HCT116 (cell line): ENCODE measurements at places on chromosomes 2 and 18.

DNA sequence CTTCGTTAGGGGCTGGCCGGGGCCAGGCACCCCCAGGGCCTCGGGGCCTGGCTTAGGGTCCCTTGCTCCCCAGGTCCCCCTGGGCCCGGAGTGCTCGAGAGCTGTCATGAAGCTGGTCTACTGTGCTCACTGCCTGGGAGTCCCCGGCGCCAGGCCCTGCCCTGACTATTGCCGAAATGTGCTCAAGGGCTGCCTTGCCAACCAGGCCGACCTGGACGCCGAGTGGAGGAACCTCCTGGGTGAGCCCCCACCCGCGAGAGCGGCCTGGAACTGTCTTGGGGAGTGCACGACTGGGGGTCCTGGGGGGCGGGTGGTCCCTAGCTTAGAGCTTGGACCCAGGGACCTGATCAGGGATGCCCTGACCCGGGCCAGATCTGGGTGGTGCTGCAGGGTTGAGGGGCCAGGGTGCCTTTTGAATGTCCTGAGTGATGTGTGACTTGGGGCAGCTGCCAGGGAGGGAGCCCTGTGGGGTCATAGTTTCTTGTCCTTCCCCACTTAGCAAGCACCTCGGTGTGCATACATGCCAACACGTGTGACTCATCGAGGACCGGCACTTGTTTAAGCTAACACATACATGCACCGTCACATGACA lies 27.9 kb downstream of the GPC1 start:
- no peaks in the 10 kb centered on the region; the same call in 1 of the 2 replicates for H3K36me3 ChIP-seq
- H3K27me3 ChIP-seq = no peaks in the 10 kb centered on the region
- no peak overlapping the region for H3K4me3 ChIP-seq

DNA sequence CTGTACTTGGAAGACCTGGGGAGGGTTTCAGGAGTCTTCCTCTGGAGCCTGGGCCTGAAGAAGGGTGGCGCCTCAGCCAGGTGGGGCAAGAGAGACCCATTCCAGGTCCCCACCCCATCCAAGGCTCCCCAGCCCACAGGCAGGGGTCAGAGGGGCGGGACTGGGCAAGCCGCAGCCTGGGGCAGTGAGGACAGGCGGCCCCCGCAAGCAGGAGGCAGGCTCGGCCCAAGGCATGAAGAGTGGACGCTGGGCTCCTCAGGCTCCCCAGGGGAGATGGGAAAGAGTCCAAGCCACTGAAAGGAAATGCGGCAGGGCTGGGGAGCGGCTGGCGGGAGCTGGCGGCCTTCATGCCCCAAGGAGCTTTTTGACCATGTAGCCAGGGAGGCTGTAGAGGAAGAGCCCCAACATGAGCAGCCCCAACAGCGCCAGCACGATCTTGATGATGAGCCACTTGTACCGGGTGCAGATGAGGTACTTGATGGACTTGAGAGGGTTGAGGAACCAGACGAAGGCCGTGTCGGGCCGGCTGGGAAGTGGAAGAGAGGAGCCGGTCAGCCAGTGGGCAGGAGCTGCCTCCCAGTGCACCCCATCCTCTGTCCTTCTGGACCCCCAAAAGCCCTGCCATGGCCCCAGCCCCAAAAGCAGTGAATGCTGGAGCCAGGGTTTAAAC lies 20.1 kb downstream of the OTOF start:
- H3K27ac ChIP-seq = no peak overlapping the region
- H3K4me3 ChIP-seq = no peak overlapping the region
- H3K4me1 ChIP-seq = peaks cover 30% of the 10 kb centered on the region
- DNase-seq = no peak

- no peak overlapping the region for H3K4me3 ChIP-seq
- no peaks in the 10 kb centered on the region for H3K36me3 ChIP-seq
- peaks cover 38% of the 10 kb centered on the region for H3K4me1 ChIP-seq
- H3K27ac ChIP-seq = no peak overlapping the region
- H3K27me3 ChIP-seq = no peaks in the 10 kb centered on the region
These were observed 32.6 kb downstream of the LAMA3 start for GRCh38 chr18:23721696-23722480.

DNA sequence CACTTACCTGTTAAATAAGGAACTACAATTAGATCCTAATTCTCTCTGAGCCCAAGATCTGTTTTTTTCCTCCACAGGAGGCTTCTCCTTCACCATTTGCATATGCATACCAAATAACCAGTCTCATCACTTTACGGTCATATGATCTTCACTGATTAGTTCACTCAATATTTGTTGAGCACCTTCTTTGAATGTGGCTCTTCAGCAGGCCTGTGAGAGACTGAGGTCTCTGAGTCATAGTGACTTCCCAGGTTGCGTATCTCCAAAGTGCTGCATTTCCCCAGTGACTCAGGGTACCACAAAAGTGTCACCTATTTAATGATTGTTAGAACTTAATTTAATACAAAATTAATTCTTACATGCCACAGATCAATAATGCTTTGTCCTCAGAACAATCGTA lies 108.8 kb upstream of the TRIB2 start:
- no peak overlapping the region for H3K27ac ChIP-seq
- H3K27me3 ChIP-seq = no peaks in the 10 kb centered on the region

GRCh38 chr2:234998404-234999211 lies 46.8 kb downstream of the SH3BP4 start:
- no peak overlapping the region for H3K4me3 ChIP-seq
- H3K27ac ChIP-seq = no peak overlapping the region
- no peaks in the 10 kb centered on the region for H3K27me3 ChIP-seq
- DNase-seq = no peak
- H3K36me3 ChIP-seq = no peaks in the 10 kb centered on the region

DNA sequence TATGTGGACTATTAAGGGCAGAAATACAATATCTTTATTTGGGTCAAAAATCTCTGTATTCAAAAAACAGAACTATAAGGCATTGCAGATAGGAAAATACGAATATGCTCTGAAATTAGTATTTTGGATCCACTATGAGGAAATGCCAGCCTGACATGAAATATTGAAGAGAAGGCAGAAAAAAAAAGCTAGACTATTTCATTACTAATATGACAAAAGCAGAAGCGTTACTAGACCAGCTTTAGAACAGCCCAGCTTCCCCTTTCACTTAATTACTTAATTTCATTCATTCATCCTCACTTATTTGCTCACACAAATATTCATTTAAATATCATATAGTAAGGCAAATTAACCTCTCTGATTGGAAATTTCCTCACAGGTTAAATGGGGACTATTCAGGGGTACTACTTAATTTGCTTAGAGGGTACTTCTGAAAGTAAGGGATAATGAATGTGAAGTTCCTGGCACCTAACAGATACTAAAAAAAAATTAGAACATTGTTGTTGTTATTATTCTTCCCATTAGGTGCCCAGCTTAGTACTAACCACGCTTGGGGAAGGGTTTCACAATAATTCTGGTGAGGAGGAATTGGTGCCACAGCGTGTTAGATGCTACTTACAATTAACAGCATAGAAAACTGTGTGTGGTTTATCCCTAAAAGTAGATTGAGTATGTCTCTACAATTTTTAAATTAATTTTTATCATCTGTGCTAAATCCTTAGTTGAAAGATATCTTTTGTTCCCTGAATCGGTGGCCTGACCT lies 71.1 kb upstream of the CTLA4 start:
- H3K27ac ChIP-seq = no peak overlapping the region
- no peaks in the 10 kb centered on the region for H3K4me1 ChIP-seq
- DNase-seq = no peak
- no peaks in the 10 kb centered on the region for H3K27me3 ChIP-seq

GRCh38 chr18:34358923-34359322 lies 134.2 kb upstream of the NOL4 start:
- H3K4me1 ChIP-seq = no peaks in the 10 kb centered on the region
- H3K27ac ChIP-seq = no peak overlapping the region
- H3K27me3 ChIP-seq = no peaks in the 10 kb centered on the region

GRCh38 chr2:161918692-161919091 lies 155.3 kb downstream of the DPP4 start:
- no peaks in the 10 kb centered on the region for H3K27me3 ChIP-seq
- no peak overlapping the region for H3K27ac ChIP-seq
- H3K36me3 ChIP-seq = no peaks in the 10 kb centered on the region
- H3K4me1 ChIP-seq = no peaks in the 10 kb centered on the region; the same call in 1 of the 2 replicates
- H3K4me3 ChIP-seq = no peak overlapping the region
- no peak for DNase-seq

GRCh38 chr2:23537991-23538390 lies 153.0 kb downstream of the KLHL29 start:
- H3K27me3 ChIP-seq = no peaks in the 10 kb centered on the region
- no peak for DNase-seq
- H3K27ac ChIP-seq = no peak overlapping the region
- no peaks in the 10 kb centered on the region for H3K36me3 ChIP-seq
- no peaks in the 10 kb centered on the region; the same call in 1 of the 2 replicates for H3K4me1 ChIP-seq

DNA sequence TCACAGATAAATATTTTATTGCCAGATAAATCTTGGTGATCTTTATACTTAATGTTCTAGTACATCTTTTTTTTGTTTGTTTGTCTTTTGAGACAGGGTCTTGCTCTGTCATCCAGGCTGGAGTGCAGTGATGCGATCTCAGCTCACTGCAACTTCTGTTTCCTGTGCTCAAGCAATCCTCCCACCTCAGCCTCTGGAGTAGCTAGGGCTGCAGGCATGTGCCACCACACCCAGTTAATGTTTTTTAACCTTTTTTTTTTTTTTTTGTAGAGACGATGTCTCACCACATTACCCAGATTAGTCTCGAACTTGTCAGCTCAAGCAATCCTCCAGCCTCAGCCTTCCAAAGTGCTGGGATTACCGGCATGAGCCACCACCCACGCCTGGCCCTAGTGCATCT lies 9.1 kb upstream of the C1GALT1C1L start:
- H3K4me1 ChIP-seq = no peaks in the 10 kb centered on the region
- no peak for DNase-seq
- no peaks in the 10 kb centered on the region for H3K36me3 ChIP-seq
- no peak overlapping the region for H3K27ac ChIP-seq
- H3K4me3 ChIP-seq = no peak overlapping the region
- H3K27me3 ChIP-seq = no peaks in the 10 kb centered on the region

DNA sequence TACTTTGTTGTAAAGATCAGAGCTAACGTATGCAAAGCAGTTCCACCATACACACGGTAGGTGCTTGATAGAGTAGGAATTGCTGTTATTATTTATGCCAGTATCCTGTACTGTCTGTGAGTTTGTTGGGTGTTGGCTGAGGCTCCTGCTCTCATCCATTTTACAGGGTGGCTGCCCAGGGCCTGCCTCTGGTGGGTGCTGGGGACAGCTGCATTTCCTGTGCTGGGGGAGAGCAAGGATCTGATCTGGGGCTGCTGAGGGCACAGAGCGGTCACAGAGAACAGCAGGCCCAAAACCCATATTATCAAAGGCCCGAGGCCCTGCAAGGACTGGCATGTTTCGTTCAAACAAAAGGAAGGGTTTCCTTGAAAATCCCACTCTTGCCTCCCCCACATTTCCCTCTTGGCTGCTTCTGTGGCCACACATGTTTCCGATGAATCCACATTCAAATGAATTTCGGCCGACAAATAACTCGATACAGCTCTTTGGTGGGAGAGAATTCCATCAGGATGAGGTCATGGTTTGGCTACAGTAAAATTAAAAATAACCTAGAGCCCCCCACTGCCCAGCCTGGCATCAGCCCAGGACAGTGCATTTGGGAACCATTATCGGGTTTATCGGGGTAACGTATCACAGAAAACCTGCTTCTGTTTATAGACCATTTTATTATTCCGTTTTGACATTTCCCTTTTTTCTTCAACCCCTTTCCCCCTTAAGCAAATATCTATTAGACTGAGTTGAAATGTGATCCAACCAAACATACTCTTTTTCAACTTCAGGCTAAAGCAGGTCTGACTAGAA lies 143.4 kb downstream of the CYRIA start:
- 0 out of 2 replicates have a peak, but pooled peaks cover 6% of the 10 kb centered on the region for H3K27me3 ChIP-seq
- no peak overlapping the region for H3K4me3 ChIP-seq
- no peaks in the 10 kb centered on the region for H3K4me1 ChIP-seq
- no peak for DNase-seq
- H3K36me3 ChIP-seq = no peaks in the 10 kb centered on the region
- no peak overlapping the region for H3K27ac ChIP-seq

DNA sequence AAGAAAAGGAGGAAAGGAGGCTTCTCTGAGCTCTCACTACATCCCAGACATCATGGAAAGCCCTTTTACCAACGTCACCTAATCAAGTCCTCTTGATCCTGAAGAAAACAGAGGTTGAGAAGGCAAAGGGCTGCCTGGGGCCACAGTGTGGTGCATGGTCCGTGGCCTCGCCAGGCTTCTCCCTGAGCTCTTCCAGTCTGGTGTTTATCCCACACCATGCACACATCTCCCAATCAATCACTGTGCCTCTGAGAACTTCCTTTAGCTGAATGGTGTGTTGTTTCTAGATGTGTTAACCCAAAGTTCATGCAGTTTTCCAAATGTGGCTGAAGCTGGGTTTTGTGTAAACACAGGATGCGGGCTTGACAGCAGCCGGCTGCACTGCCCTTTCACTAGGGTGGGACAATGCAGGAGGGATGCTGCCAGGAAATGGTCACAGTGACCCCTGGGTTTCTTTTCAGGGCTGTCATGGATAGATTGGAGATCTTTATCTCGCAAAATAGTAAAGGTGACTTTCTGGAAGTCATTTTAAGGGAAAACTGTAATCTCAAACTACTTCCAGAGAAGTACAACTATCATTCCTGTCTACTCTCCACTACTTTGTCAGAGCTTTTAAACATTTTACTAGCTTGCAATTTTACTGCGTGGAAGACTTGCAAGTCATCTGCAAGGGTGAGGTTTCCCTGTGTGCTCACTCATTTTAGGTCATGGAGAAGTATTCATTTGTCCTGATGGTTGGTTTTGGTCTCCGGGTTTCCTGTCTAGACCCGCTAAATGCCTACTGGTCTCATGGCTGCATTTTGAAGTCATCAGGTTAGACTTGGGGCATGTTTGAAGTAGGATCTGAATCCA lies 54.6 kb downstream of the IL1R2 start:
- H3K27me3 ChIP-seq = peaks cover 35% of the 10 kb centered on the region; the same call in 1 of the 2 replicates
- H3K4me1 ChIP-seq = no peaks in the 10 kb centered on the region
- no peak overlapping the region for H3K27ac ChIP-seq
- DNase-seq = no peak
- H3K36me3 ChIP-seq = no peaks in the 10 kb centered on the region

GRCh38 chr2:121333834-121334558 lies 49.0 kb upstream of the TFCP2L1 start:
- no peaks in the 10 kb centered on the region for H3K27me3 ChIP-seq
- H3K36me3 ChIP-seq = no peaks in the 10 kb centered on the region
- no peak overlapping the region for H3K4me3 ChIP-seq
- no peak for DNase-seq
- H3K27ac ChIP-seq = no peak overlapping the region
- H3K4me1 ChIP-seq = no peaks in the 10 kb centered on the region

DNA sequence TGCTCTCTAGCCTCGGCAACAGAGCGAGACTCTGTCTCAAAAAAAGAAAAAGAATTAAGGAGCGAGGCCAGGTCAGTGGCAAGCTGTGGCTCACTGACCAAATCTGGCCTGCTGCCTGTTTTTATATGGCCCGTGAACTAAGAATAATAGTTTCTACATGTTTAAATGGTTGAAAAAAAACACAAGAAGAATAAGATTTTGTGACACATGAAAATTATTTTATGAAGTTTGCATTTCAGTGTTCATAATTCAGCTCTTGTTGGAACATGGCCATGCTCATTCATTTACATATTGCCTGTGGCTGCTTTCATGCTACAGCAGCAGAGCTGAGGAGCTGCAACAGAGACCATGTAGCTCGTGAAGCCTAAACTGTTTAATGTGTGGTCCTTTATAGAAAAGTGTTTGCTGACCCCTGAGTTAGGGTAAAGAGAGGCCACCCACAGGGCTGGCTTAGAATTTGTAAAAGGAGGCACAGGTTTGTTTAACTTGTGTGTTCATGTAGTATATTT lies 59.5 kb downstream of the MFSD6 start:
- no peak overlapping the region for H3K4me3 ChIP-seq
- no peaks in the 10 kb centered on the region for H3K27me3 ChIP-seq
- no peak for DNase-seq
- peak overlapping the region; percentile 46; the same call in 1 of the 2 replicates for H3K27ac ChIP-seq
- peaks cover 42% of the 10 kb centered on the region for H3K4me1 ChIP-seq
